ENCODE measurements at places on chromosomes 12 and 14.

DNA sequence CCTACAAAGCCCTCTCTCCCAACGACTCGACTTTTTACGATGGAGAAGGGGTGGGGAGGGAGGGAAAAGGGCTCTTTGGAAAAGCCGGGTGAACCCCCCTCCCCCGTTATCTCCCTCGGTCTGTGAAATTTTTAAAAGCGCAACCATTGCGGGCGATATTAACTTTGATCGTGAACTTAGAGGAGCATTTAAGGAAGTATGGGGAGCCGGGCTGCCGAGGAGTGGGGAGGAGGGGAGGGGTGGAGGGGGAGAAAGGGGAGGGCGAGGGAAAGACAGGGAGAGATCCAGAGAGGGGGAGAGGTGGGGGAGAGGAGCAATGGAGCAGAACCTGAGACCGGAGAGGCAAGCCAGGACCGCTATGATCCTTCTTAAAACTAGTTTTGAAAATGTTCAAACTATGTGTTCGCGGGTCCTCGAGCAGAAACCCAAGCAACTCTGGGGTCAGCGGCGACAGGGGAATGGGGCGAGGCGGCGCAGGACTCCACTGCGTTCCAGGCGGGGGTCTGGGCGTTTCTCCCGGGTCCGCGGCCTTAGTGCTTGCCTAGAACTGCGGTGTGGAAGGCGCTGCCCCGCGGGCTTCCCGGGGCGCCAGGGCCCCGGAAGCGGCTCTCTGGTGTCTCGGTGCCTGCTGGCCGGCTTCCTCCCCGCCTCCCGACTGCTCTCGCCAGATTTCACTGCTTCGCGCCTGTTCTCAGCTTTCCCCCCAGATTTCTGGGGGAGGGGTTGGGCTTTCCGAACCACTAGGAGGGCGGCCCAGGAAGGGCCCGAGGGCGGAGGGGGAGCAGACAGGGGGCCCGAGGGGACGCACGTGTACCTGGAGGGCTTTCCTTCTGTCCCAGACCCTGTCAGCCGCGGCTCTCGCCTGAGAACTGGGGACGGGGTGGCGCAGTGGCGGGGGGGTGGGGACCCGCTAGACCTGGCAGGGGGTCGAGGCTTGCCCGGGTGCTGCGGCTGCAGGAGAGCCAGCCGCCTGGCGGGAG, at the start of gene HOTAIR:
Gene HOTAIR, minus strand, starts transcription at position 871 of the 980 bp plus-strand sequence.
- peak; percentile 79 for DNase-seq

DNA sequence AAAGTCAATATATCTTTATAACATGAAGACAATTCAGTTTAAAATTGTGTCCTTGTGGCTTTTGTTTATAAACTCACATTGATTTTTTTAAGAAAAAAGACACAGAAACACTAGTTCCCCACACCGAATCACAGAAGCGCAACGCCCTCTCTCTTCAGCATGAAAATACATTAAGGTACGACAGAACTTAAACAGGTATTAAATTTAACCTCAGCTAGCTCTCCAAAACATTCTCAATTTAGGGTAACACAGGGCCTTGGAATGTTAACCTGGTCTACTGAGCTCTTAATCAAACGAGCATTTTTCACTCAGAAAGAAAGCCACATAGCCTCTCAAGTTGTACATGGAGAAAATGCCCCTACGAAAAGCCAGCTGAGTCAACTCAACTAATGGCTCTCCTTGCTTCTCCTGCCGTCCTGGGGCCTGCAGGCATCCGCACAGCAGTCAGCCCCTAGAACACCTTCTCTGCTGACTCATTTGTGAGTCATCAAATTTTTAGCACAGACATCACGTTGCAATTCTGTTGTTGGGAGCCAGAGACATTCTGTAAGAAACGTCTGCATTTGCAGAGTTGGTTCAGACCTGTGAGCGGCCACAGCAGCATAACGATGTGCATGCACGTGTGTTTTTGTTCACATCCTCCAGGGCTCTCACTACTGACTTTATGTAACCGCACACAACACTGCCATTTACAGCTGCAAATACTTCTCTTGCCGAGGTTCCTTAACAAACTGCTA, 141.6 kb downstream of the ITPR2 start:
- peak; percentile 97 for DNase-seq

GRCh38 chr14:60089221-60089620, 2.5 kb upstream of the PCNX4 start:
- DNase-seq, result no peak

DNA sequence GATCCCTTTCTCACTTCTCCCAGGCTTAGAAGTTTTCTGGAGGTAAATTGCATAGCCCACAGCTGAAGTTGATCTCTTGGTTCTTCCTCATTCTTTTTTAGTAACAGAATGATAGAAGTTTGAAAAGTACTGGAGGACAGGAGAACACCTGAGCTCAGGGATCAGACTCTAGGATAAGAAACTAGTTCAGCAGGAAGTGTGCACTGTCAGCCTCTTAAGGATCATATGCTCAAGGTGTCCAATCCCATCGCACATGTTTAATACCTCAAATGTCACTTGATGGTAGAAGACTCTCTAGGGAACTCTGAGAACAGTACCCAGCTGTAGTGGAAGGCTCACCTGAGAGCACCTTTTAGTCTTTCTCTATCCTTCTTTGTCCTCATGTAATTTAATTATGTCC, 14.7 kb upstream of the LIMA1 start:
- DNase-seq, result no peak

DNA sequence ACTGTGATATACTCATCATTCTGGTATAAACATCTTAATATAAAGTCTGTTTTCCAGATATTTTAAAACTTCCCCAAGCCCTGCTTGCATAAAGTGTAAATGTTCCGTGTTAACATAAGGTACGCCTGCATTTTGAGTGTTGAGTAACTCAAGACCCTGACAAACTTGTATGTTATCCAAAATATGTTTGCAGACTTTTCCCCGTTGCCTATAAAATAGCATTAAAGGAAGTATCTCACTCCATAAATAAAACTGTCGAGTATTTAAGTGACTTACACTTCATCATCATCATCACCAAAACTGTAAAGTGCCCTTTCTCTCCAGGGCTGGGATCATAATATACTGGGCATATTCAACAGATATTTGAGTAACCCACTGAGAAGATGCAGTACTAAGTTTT, 64.6 kb upstream of the TSPAN8 start:
- no peak for DNase-seq

DNA sequence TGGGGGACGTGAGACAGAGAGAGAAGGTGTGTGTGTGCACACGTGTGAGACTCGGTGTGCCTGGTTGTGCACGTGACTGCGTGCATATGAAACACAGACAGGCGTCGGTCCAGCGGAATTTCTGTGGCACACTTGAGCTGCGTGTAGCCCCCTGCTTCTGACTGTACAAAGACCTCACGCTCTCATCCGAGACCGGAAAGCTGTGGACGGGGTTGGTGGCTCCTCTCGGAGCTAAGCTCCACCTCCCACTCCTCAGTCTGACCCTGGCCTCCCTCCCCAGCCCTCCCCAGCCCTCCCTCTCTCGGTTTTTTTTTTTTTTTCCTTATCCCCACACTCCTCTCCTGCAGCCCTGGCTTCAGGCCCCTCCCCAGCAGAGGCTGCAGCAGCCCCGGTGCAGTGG, 8.3 kb upstream of the C14orf180 start:
- DNase-seq, result no peak

GRCh38 chr14:69312608-69313007, 52.6 kb downstream of the GALNT16 start:
- DNase-seq, result no peak

GRCh38 chr14:20215196-20215595, 8.3 kb upstream of the OR11H6 start:
- peak; percentile 4 for DNase-seq

DNA sequence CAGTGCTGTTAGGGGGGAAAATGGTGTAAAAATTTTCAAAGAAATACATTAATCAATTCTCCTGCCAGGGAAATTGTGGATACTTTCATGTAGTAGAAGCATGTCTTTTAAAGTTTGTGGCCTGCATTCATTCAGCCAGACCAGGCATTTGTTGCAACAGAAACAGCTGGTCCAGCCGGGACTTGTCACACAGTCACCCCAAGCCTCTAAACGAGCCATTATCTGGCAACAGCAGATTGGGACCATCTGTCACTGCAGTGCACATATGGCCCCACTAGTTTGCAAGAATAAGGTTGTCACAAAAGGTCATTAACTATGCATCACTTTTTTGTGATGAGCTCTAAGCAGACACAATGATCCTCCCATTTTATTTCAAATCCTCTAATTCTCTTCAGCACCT, 193.9 kb downstream of the PHLDA1 start:
- DNase-seq, result no peak

GRCh38 chr12:27576667-27577347, 52.8 kb downstream of the PPFIBP1 start:
- no peak for DNase-seq

DNA sequence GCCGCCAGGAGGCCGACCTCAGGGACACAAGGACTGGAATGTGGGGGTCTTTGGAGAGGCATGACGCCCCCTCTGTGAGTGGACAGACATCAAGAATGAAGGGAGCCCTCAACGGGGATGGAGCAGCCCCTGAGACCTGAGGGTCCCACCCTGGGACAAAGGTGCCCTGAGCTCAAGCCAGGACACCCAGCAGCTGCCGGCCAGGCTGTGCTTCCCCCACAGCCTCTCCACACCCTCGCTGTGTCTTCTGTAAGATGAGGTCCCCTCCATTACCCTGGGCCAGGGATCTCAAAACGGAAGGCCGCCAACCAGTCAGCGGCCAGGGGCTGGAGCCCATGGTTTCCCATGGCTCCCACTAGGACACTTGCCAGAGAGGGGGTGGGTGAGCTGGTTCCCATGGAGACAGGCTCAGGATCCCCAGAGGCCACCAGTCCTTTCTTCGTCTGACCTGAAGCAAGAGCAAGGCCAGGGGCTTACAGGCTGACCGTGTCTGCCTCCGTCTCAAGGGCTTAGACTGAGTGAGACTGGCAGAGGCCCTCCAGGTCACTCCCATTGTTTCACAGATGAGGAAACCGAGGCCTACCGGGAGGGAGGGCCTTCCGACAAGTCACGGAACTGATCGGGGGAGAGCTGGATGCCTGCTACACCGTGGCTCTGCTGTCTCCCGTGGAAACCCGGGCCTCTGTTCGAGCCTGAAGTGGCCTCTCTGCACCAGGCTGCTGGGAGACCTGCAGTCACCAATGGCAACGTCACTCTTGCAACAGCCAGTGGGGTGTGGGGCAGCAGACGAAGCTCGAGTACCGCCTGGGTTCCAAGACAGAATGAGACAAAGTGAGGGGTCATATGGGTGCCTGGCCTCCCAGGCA, 91.7 kb upstream of the DIO3 start:
- no peak for DNase-seq
